ENCODE measurements at places on chromosomes 11 and 22.

DNA sequence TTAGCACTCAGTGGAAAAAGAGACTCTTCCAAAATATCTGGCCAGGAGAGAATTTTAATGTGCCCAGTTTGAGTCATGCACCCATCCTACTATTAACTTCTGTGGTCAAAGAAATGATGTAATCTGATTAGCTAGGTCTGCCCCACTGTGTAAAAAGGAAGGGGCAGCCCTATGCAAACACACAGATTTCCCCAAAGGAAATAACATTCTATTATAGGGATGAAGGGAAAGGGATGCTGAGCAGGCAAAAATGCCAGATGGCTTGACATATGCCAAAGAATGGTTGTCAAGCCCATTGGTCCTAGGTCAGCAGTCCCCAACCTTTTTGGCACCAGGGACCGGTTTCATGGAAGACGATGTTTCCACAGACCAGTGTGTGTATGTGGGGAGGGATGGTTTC, 43.3 kb upstream of the PAK1 start:
- no peak for DNase-seq

DNA sequence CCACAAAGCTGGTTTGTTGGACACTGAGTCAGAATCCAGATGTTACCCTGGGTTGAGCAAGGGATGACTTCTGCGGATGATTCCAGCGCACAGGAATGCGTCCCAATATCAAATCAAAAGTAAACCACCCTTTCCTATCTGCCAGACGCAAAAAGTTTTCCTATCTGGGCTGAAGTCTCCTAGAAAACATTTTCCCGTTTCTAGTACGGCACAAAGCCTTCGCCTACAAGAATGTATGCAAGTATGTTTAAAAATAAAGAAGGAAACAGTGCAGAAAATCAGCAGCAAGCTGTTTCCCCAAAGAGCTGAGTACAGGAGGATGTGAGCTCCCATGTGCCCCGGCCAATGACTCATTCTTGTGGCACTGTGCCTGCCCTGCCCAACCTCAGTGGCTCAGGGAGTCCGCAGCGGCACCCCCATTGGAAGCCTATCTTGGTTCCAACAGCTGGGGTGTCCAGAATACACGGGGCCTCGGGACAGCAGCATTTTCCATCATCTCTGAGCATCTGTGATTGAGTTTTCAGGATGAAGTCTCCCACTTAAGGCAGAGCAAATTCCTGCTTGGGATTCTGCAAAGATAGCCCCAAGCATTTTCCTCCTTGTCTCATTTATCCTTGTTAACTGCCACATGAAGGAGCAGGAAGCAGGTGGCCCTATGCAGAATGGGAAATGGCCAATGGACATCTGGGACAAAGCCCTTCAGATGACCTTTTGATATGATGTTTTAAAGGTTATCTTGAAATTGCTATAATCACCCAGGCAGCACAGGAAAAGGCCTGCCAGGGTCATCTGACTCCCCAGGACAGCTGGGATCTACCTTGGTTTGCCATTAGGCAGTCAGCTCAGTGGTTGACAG, 17.5 kb downstream of the KCNJ5 start:
- no peak for DNase-seq

GRCh38 chr11:109996060-109996459, 97.1 kb upstream of the ZC3H12C start:
- DNase-seq: no peak

GRCh38 chr11:18253233-18253632, 4.8 kb upstream of the SAA2 start:
- no peak for DNase-seq

- DNase-seq: no peak
These were observed 17.2 kb downstream of the CNTF start for GRCh38 chr11:58639669-58640068.

DNA sequence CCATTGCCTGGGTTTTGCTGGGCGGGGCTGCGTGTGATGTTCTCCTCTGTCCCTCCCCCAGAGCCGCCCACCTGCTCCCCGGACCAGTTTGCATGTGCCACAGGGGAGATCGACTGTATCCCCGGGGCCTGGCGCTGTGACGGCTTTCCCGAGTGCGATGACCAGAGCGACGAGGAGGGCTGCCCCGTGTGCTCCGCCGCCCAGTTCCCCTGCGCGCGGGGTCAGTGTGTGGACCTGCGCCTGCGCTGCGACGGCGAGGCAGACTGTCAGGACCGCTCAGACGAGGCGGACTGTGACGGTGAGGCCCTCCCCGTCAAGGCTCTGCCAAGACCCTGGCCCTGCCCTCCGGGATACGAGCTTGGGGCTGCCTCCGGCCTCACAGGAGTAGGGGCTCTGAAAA, 27.0 kb upstream of the PPP6R3 start:
- no peak for DNase-seq

- DNase-seq: no peak
These were observed 25.1 kb upstream of the PLAAT3 start for GRCh38 chr11:63639199-63639832.

All from WERI-Rb-1 (cell line).